ENCODE measurements at places on chromosomes 7 and 10.
A peak's percentile ranks its signal among the peaks of the same experiment; 100 is the strongest.

GRCh38 chr10:116336866-116337265 is 12.6 kb downstream of the CCDC172 start:
- DNase-seq, result no peak

- DNase-seq, result no peak
Observed at GRCh38 chr7:17402628-17403278, 104.3 kb downstream of the AHR start.

GRCh38 chr7:155848691-155849669 is 36.7 kb upstream of the SHH start:
- DNase-seq, result no peak

DNA sequence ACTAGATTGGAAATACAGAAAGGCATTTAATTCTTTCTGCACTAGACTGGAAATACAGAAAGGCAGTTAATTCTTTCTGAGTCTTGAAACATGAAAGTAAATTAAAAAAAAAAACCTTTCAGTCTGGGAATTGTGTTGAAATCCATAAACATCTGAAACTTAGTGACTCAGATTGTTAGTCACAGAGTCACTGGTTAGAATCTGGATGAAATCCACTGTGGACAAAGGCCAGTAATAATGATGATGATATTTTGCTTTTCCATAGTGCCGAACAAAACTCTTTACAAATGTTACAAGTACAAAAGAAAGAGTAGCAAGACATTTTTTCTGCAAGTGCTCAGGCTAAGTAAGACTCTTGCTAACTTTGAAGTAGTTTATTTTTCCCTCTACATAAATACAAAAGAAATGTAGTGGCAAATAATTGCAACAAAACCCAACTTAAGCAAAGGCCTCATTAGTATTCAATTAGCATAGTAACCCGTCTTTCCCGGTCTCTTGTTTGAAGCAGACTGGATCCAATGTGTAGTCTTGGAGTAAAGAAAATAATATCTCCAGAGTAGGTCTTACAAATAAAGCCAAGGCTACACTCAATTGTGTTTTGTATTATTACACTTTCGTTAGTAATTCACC is 5.8 kb upstream of the PRTFDC1 start:
- no peak for DNase-seq

- DNase-seq, result peak; percentile 11
Observed at GRCh38 chr7:142319970-142320369, 62.1 kb upstream of the PRSS58 start.

DNA sequence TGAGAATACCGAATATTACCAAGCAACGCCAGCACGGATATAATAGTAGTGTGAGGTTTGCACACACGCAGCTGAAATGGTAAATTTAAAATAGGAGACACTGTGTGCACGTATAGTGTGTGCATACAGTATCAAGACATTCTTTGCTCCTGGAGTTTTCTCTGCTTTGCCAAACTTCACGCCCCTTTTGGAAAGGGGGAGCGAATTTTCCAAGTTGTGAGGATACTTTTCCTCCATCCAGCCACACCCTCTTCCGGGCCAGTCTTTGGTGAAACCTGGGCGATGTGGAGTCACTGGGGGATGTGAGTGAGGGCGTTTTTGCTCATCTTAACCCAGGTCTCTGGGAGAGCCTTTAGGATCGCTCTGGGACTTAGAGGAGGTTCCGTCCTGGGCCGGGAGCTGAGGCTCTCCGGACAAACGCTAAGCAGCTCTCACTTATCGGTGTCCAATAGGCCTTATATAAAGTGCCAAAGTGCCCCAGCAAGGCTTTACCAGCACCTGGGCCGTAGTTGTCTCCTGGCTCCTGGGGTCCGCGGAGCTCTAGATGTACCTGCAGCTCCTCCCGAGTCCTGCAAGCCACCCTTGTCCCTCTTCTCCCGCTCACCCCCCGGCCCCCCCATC is 160.0 kb upstream of the MKI67 start:
- DNase-seq, result no peak

- DNase-seq, result no peak
Observed at GRCh38 chr10:128393546-128393945, 267.3 kb upstream of the MKI67 start.

GRCh38 chr10:86167121-86167761 is 199.4 kb downstream of the GRID1 start:
- no peak for DNase-seq

Data from stimulated activated CD4-positive, alpha-beta T cell treated with anti-CD3 and anti-CD28 coated beads, Interleukin-1b, Interleukin-23, amount 100 ng/mL, for 24 hours (primary cell).